ENCODE measurements at places on chromosomes 5 and 9.

GRCh38 chr5:173041881-173042762, 14.0 kb upstream of the CREBRF start:
- peak; percentile 46 for DNase-seq

DNA sequence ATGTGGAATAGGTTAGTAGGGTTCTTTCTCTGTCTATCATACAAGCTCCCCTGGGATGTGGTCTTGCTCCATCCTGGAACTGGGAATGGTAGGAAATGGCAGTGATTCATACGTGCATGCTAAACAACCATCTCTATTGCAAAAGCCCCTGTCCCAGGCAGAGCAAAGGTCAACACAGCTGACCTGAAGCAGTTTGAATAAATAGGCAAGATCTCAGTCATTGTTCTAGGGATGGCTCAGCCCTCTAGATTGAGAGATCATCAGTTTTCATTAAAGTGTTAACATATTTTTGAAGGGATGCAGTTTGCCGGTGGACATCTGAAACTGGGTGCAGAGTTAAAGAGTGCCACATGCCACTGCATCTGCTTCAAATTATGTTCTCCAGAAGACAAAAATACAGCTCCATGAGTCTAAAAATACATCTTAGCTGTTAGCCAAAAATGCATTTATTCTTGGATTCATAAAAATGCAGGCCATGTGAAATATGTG, 224.1 kb downstream of the ESM1 start:
- DNase-seq, result no peak

DNA sequence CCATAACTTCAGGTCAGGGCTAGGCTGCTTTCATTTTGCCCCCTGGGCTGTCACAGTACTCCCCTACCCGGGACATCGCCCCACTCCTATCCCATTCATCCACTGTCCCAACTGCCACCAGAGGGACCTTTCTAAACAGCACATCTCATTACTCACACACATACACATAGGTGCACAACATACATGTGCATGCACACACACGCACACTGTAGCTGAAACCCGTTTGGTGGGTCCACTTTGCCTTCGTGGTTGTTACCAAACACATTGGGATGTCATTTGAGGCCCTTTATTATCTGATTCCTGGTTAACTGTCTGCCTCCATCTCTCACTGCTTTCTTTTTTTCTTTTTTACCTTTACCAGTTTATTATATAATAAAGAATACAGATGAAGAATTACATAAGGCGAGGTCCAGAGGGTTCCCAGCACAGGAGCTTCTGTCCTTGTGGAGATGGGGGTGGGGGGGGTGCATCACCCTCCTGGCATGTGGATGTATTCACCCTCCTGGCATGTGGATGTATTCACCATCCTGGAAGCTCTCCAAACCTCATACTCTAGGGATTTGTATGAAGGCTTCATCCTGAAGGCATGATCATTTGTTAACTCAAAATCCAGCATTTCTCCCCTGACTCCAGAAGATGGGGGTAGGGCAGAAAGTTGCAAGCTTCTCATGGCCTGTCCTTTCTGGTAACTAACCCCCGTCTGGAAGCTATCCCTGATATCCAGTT, 186.0 kb downstream of the GOLPH3 start:
- no peak for DNase-seq

- no peak for DNase-seq
Measured at GRCh38 chr5:17817990-17818389, 183.7 kb downstream of the TAF11L14 start.

Data from hematopoietic multipotent progenitor cell treated with erythropoietin and hydrocortisone succinate and interleukin-3 and kit ligand, for 6 days (in vitro differentiated cells).